ENCODE measurements at places on chromosomes 16 and 17. TPM values are rescaled to one million over a fixed set of nuclear protein-coding genes. Genes with fewer than 3 reads are reported as not detected.

GRCh38 chr16:53043428-53043831 is 9.3 kb downstream of the CHD9NB start:
- no peak for DNase-seq
- H3K36me3 ChIP-seq: no peaks in the 10 kb centered on the region
- no peaks in the 10 kb centered on the region for H3K4me1 ChIP-seq

- peaks cover 26% of the 10 kb centered on the region for H3K36me3 ChIP-seq
- H3K4me3 ChIP-seq: no peak overlapping the region
- H3K4me1 ChIP-seq: no peaks in the 10 kb centered on the region
- DNase-seq: peak; percentile 12
- no peak overlapping the region for H3K27ac ChIP-seq
- H3K27me3 ChIP-seq: no peaks in the 10 kb centered on the region
These were observed 13.2 kb downstream of the TERF2IP start for GRCh38 chr16:75660726-75661302.

SRL gene
- total RNA-seq: 51.1 TPM

CES1 gene
- total RNA-seq: not detected

GRCh38 chr17:49132699-49133364 is at the start of gene B4GALNT2:
B4GALNT2 (plus strand) TSS chr17:49132769; CDS start chr17:49132793, 24 bp downstream.
- H3K27me3 ChIP-seq: peaks cover 56% of the 10 kb centered on the region
- no peaks in the 10 kb centered on the region for H3K36me3 ChIP-seq
- peak within 1 kb of the TSS; percentile 22 for H3K4me3 ChIP-seq

DNA sequence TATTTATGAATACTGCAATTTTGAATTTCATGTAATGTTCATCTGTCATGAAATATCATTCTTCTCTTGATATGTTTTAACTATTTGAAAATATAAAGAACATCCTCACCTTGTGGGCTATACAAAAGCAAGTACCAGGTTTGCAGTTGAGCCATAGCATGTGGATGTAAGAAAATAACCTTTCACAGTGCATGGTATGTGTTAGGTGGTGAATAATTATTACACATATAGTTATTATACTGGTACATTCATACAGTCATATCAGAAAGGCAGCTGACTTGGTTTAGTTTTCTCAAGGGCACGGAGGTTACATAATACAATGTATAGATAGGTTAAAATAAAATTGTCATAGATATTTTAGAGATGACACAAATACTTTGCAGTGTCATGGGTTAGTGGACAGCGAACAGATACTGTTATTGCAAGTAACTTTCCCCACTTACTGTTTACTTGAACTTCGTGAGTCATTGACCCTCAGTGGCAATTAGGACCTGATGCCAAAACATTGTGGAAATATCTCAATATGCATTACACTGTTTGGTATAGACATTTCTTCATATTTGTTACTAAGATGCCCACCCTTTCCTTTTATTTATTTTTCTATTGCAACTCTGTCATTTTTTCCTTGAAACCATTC is 445.4 kb upstream of the GOT2 start:
- no peak overlapping the region for H3K27ac ChIP-seq
- no peak overlapping the region for H3K4me3 ChIP-seq
- H3K4me1 ChIP-seq: no peaks in the 10 kb centered on the region
- no peaks in the 10 kb centered on the region for H3K27me3 ChIP-seq

ALOX15 gene
- total RNA-seq: 1.1 TPM

DNA sequence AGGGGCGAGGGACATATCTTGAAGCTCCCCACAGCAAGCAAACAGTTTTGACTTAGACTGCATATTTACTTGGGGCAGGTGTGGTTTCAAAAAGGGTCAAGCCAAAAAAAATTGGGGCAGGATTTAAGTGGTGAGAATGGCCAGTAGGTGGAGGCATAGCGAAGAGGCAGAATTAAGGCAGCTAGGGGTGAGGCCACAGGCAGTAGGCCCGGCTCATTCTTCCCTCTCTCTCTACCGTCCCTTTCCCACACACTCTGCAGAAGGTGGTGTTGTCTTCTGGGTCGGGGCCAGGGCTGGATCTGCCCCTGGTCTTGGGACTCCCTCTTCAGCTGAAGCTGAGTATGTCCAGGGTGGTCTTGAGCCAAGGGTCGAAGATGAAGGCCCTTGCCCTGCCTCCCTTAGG is 2.6 kb downstream of the SHBG start:
- H3K36me3 ChIP-seq: no peaks in the 10 kb centered on the region
- peak; percentile 66 for DNase-seq
- H3K4me1 ChIP-seq: peaks cover 11% of the 10 kb centered on the region
- peak overlapping the region; percentile 76 for H3K27ac ChIP-seq
- H3K27me3 ChIP-seq: no peaks in the 10 kb centered on the region

CCL7 gene
- not detected for total RNA-seq

- H3K4me1 ChIP-seq: no peaks in the 10 kb centered on the region
- H3K36me3 ChIP-seq: no peaks in the 10 kb centered on the region
- no peak overlapping the region for H3K4me3 ChIP-seq
- no peak overlapping the region for H3K27ac ChIP-seq
- no peaks in the 10 kb centered on the region for H3K27me3 ChIP-seq
These were observed 61.6 kb downstream of the RGS9 start for GRCh38 chr17:65198653-65199382.

DNA sequence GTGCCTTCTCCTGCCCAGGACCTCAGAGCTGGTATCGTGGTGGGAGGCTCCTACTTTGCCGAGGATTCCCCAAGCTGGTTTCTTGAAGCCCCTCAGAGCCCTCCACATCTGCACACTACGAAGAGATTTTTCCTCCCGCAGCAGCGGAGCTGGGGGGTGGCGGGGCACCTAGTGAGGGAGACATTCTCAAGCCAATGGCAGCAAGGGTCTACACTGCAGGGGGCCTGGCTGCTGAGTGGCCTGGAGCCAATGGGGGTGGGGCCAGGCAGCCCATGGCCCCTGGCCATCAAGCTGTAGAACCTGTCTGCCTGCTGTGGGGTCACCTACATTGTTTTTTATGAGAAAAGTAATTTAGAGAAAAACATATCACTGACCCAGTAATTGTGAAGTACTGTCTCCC is 5.0 kb downstream of the SLC26A11 start:
- no peak overlapping the region for H3K4me3 ChIP-seq
- no peaks in the 10 kb centered on the region for H3K36me3 ChIP-seq
- H3K27me3 ChIP-seq: no peaks in the 10 kb centered on the region
- H3K27ac ChIP-seq: no peak overlapping the region

SLC47A1 gene
- total RNA-seq: 48.6 TPM

GRCh38 chr16:11359370-11359769 is 14.1 kb downstream of the RMI2 start:
- no peak overlapping the region for H3K27ac ChIP-seq
- no peaks in the 10 kb centered on the region for H3K27me3 ChIP-seq
- peaks cover 6% of the 10 kb centered on the region for H3K4me1 ChIP-seq
- H3K4me3 ChIP-seq: no peak overlapping the region
- H3K36me3 ChIP-seq: no peaks in the 10 kb centered on the region

DNA sequence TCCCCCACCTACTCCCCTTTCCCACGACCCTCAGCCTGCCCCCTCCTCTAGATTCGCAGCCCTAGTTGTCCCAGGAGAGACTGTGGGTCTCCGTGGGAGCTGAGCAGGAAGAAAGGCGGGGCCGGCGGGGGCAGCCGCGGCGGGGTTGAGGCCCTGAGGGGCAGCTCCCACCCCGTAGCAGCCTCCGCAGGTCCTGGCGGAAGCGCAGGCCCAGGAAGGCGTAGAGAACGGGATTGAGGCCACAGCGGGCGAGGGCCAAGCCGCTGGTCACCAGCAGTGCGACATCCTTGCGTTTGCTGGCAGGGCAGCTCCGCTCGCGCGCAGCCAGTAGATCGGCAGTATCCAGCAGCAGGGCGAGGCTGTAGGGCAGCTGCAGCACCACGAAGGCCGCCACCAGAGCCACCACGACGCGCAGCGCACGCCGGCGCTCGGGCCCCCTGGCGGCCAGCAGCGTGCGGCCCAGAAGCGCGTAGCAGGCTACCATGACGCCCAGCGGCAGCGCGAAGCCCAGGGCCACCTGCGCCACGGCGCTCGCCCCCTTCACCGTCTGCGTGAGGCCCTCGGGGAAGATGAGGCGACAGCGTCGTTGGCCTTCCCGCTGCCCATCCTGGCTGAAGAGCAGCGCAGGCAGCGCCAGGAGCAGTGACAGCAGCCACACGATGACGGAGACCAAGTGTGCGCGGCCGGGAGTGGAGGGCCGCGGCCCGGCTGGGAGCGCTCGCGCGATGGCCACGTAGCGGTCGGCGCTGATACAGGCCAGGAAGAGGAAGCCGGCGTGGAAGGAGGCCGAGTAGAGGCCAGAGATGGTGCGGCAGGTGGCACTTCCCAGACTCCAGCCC is 1.9 kb downstream of the CCR10 start:
- H3K4me1 ChIP-seq: peaks cover 28% of the 10 kb centered on the region
- no peaks in the 10 kb centered on the region for H3K27me3 ChIP-seq
- peak overlapping the region; percentile 70 for H3K4me3 ChIP-seq
- H3K36me3 ChIP-seq: no peaks in the 10 kb centered on the region
- peak; percentile 86 for DNase-seq

FGF11 gene
- 56.8 TPM for total RNA-seq

KRTAP3-2 gene
- total RNA-seq: not detected

GRCh38 chr17:63546308-63547082 is 3.8 kb upstream of the DCAF7 start:
- H3K4me1 ChIP-seq: peaks cover 7% of the 10 kb centered on the region
- no peaks in the 10 kb centered on the region for H3K36me3 ChIP-seq
- no peak overlapping the region for H3K27ac ChIP-seq

NPIPB9 gene
- total RNA-seq: 1.5 TPM

SLC22A31 gene
- 3.1 TPM for total RNA-seq

DNA sequence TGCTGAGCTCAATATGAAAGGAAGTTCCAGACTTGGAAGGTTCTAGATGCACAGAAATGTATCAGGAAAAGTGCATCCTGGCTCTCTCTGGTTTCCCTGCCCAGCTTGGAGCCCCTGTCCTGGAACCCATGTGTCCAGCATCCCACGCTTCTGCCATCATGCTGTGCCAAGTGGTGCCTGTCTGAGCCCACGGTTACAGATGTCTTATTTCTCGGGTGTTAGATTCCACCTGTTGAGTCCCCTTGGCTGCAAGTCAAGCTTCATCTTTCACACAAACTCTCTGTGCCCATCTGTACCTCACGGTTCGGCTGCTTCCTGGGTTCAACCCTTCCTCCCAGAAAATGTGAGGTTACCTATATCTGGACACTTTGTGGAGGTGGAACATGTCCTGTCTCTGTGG is 22.5 kb downstream of the OR1D5 start:
- no peaks in the 10 kb centered on the region for H3K36me3 ChIP-seq
- DNase-seq: no peak
- H3K27ac ChIP-seq: no peak overlapping the region
- H3K4me3 ChIP-seq: no peak overlapping the region
- H3K27me3 ChIP-seq: no peaks in the 10 kb centered on the region
- no peaks in the 10 kb centered on the region for H3K4me1 ChIP-seq

DNA sequence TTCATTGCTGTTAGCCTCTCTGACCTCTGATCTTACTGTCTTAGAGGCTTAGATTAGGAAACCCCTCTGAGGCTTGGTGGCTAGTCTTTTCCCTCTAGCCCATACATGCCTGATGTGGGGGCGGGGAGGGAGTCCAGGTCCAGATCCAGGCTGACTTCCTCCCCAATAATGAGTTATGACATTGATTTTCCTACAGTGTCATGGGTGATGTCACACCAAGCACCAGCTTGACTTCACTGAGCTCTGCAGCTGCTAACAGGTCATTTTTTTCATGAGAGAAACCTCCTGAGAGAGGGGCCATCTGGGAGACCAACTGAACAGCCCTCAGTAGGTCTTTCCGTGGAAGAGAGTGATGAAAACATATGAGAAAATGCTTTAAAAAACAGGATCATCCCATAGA is 180.2 kb upstream of the N4BP1 start:
- no peak overlapping the region for H3K4me3 ChIP-seq
- no peak for DNase-seq
- H3K27ac ChIP-seq: no peak overlapping the region
- H3K36me3 ChIP-seq: no peaks in the 10 kb centered on the region
- H3K4me1 ChIP-seq: no peaks in the 10 kb centered on the region

TBC1D3C gene
- total RNA-seq: 4.0 TPM

- H3K4me1 ChIP-seq: no peaks in the 10 kb centered on the region
- DNase-seq: no peak
- H3K36me3 ChIP-seq: no peaks in the 10 kb centered on the region
- peaks cover 7% of the 10 kb centered on the region for H3K27me3 ChIP-seq
- H3K4me3 ChIP-seq: no peak overlapping the region
These were observed 82.9 kb downstream of the AIPL1 start for GRCh38 chr17:6352016-6352415.

GRCh38 chr16:55643161-55643970 is 12.4 kb upstream of the SLC6A2 start:
- DNase-seq: peak; percentile 38
- peaks cover 58% of the 10 kb centered on the region for H3K27me3 ChIP-seq
- no peaks in the 10 kb centered on the region for H3K36me3 ChIP-seq

- no peak for DNase-seq
- H3K27ac ChIP-seq: no peak overlapping the region
- no peaks in the 10 kb centered on the region for H3K4me1 ChIP-seq
- H3K27me3 ChIP-seq: peaks cover under 1% of the 10 kb centered on the region
- no peaks in the 10 kb centered on the region for H3K36me3 ChIP-seq
- H3K4me3 ChIP-seq: no peak overlapping the region
These were observed 165.6 kb downstream of the MAP2K6 start for GRCh38 chr17:69579961-69580677.

C1QTNF1 gene
- 16.4 TPM for total RNA-seq

CENPN gene
- total RNA-seq: 9.1 TPM

DNA sequence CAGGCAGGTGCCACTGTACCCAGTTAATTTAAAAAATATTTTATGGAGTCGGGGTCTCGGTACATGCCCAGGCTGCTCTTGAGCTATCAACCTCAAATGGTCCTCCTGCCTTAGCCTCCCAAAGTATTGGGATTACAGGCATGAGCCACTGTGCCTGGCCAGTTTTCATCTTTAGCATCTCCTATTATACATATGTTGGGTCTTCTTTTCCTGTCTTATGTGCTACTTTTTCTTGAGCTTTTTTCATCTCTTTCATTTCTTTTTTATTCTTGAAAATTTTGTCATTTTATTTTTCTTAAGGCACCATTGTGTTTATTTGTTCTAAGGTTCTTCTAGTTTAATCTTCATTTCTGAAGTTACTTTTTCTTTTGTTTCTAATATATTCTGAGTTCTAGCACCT is 20.7 kb downstream of the BANP start:
- no peaks in the 10 kb centered on the region for H3K4me1 ChIP-seq
- H3K4me3 ChIP-seq: no peak overlapping the region
- DNase-seq: no peak
- H3K36me3 ChIP-seq: no peaks in the 10 kb centered on the region
- H3K27ac ChIP-seq: no peak overlapping the region
- H3K27me3 ChIP-seq: no peaks in the 10 kb centered on the region

- DNase-seq: peak; percentile 74
- no peaks in the 10 kb centered on the region for H3K27me3 ChIP-seq
- no peak overlapping the region for H3K27ac ChIP-seq
- H3K36me3 ChIP-seq: no peaks in the 10 kb centered on the region
- no peak overlapping the region for H3K4me3 ChIP-seq
These were observed 8.9 kb downstream of the CALB2 start for GRCh38 chr16:71367241-71367976.

- peak overlapping the region; percentile 31 for H3K27ac ChIP-seq
- DNase-seq: no peak
- peaks cover 36% of the 10 kb centered on the region for H3K36me3 ChIP-seq
- H3K27me3 ChIP-seq: no peaks in the 10 kb centered on the region
These were observed 18.2 kb downstream of the HIGD1B start for GRCh38 chr17:44865931-44866330.

Data from cardiac muscle cell (in vitro differentiated cells and primary cell).